ENCODE measurements at places on chromosomes 5 and 9.

DNA sequence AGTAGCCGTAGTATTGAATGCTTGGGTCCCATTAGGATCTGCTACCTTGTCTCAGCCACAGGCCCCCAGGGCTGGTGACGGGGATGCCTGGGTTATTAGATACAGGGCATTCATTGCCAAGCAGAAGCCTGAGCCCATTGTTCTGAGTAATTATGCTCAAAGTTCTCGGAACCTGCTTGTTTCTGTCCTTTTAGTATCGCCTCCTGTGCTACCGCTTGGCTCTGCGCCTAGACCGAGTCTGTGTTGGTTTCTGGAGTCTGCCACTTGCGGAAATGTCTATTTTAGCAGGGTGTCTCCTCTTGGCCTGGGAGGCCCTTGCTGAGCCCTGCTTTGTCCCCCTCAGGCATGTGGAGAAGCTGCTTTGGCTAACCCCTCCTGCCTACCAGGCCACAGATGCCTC lies 506.1 kb downstream of the BNC2 start:
- DNase-seq, result no peak

DNA sequence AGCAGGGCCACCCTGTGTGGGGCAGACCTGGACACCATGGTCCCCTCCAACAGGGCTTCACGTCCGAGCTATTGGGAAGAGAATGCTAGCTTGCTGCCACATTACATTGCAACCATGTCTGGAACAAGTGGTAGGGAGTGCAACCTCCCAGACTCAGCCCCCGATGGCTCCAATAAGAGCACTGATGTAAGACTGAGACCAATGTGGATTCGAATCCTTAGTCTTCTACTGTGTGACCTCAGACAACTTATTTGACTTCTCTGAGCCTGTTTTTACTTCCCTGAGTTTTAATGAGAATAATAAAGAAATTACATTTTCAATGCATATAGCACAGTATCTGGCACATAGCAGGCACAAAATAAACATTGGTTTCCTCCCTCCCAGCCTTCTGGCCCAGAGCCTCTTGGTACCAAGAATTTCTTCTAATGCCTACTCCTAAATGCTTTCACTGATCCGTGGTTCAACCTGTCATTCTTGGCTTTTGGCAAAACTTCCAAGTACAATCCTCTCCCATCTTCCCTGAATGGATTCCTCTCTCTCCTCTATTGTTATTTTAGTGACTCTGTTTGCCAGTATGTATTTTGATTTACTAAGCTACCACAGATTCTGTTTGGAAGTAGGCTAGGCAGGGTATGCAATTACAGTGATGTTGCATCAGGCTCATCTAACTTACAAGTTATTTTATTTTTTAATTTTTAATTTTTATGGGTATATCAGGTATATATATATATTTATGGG lies 34.6 kb upstream of the COL15A1 start:
- DNase-seq, result no peak

DNA sequence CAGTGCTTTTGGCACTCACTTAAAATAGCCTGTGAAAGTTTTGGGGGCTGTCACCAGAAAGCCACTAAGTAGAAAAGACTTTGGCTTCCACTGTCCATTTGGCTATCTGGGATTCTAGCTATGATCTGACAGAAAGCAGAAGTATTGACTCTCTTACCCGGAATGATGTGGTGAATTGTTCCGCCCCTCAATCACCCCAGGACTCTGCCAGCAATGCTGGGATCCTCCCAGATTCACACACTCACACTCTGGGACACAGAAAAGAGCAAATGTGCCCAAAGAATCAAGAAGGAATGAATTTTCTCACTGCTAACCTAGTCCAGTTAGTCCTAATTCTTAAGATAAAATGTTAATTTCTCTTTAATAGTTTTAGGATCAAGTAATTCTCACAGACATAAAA lies 576.9 kb downstream of the BNC2 start:
- DNase-seq, result no peak

- no peak for DNase-seq
Measured at GRCh38 chr9:100890321-100890720, 138.2 kb upstream of the PLPPR1 start.

DNA sequence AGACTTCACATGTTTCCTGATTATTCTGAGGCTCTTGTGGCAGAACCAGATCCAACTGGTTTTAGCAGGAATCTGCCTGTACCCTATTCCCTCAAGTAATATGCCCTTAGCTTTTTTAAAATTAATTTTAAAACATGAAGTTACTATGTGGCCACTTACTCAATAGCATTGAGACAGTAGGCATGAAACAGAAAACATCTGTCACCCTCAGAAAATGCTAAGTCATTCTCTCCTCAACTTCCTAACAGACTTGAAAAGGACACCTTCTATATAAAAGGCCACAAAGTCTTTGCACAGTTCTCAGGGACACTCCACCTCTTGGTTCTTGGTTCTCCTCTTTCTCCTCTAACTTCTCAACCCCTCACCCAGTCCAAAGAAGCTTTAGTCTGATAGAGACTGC lies 277.8 kb downstream of the RAB3C start:
- no peak for DNase-seq

GRCh38 chr9:13962006-13962405 lies 351.9 kb downstream of the NFIB start:
- no peak for DNase-seq
